ENCODE measurements at places on chromosomes 12 and 14. TPM values are rescaled to one million over a fixed set of nuclear protein-coding genes. Genes with fewer than 3 reads are reported as not detected.

- no peak for DNase-seq
- H3K27ac ChIP-seq = no peak overlapping the region
- no peak overlapping the region for H3K4me3 ChIP-seq
- no peaks in the 10 kb centered on the region for H3K27me3 ChIP-seq
- H3K36me3 ChIP-seq = no peaks in the 10 kb centered on the region
- H3K4me1 ChIP-seq = peaks cover 12% of the 10 kb centered on the region
Measured at GRCh38 chr12:122729583-122730214, 945 bp downstream of the HCAR1 start.

DNA sequence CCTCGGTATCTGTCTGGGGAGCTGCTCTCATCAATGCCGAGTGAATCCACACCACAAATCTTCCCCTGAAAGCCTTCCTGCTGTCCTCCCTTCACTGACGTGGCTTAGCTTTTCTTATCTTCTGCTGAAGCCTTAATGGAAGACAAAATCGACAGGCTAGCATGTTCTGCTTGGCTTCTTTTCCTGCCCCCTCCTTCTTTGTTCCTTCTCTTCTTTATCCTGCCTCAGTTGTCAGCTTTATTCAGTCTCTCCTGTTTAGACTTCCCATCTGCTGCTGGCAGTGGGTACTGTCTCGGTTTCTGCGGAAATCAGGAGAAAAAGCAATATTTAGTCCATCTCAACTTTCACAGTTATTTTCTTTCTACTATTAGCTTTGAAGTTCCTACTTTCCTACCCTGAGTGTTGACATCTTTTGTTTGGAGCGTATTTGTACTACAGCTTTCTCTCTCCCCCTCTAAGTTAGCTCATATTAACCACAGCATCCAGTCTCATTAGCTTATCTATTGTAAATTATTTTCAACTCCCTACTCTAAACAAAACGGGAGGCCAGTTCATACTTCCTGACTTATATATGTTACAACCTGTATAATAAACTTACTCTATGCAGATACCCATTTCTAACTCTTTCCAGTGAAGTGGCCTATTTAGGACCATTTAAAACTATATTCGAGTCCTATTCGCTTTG is 226.0 kb downstream of the DACT1 start:
- no peak overlapping the region for H3K4me3 ChIP-seq
- DNase-seq = no peak
- H3K36me3 ChIP-seq = no peaks in the 10 kb centered on the region
- no peak overlapping the region for H3K27ac ChIP-seq
- no peaks in the 10 kb centered on the region for H3K4me1 ChIP-seq
- no peaks in the 10 kb centered on the region for H3K27me3 ChIP-seq

DNA sequence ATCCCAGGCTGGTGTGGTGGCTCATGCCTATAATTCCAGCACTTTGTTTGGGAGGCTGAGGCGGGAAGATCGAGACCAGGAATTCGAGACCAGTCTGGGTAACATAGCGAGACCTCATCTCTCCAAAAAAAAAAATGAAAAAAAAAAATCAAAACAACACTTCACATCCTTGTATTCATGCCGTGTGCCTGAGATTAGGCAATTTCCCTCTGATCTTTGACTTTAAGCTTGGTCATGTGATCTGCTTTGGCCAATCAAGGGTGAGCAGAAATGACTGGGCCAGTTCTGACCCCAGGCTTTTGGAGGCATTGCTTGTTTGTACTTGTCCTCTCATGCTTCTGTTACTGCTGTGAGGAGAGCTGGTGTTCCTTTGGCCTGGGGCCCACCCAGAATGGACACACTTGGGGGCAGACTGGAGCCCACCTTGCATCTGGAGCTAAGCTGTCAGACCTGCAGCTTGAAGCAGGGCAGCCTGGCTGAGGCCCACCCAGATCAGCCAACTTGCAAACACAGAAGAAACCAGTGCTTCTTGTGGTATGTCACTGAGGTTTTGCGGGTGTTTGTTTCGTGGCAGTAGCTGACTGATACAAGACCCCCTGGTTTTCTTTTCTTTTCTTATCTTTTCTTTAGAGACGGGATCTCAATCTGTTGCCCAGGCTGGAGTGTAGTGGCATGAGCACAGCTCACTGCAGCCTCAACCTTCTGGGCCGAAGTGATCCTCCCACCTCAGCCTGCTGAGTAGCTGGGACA is 29.7 kb upstream of the TBX3 start:
- no peaks in the 10 kb centered on the region for H3K36me3 ChIP-seq
- no peak overlapping the region for H3K27ac ChIP-seq
- H3K27me3 ChIP-seq = peaks cover 9% of the 10 kb centered on the region
- no peak for DNase-seq

- no peak overlapping the region for H3K27ac ChIP-seq
- DNase-seq = no peak
- H3K27me3 ChIP-seq = no peaks in the 10 kb centered on the region
Measured at GRCh38 chr14:51993285-51993920, 4.1 kb downstream of the RTRAF start.

DNA sequence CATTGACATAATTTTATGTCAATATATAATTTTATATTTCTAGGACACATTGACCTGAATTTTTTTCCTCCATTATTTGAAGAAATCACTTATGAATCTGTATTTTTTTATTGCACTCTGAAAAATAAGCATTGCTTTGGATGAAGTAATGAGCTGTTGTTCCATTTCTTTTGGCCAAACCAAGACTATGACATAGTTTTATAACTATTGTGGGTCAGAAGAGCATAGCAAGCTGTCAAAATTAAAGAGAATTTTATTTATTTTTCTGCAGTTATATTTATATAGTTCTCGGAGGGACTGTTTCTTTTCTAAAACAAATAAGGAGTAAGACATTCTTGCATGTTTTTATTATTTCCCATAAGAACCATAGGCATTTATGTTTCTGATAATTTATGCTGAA is 8.5 kb downstream of the C12orf75 start:
- DNase-seq = no peak
- H3K36me3 ChIP-seq = no peaks in the 10 kb centered on the region
- no peaks in the 10 kb centered on the region for H3K4me1 ChIP-seq
- H3K4me3 ChIP-seq = no peak overlapping the region
- no peak overlapping the region for H3K27ac ChIP-seq
- H3K27me3 ChIP-seq = no peaks in the 10 kb centered on the region

DNA sequence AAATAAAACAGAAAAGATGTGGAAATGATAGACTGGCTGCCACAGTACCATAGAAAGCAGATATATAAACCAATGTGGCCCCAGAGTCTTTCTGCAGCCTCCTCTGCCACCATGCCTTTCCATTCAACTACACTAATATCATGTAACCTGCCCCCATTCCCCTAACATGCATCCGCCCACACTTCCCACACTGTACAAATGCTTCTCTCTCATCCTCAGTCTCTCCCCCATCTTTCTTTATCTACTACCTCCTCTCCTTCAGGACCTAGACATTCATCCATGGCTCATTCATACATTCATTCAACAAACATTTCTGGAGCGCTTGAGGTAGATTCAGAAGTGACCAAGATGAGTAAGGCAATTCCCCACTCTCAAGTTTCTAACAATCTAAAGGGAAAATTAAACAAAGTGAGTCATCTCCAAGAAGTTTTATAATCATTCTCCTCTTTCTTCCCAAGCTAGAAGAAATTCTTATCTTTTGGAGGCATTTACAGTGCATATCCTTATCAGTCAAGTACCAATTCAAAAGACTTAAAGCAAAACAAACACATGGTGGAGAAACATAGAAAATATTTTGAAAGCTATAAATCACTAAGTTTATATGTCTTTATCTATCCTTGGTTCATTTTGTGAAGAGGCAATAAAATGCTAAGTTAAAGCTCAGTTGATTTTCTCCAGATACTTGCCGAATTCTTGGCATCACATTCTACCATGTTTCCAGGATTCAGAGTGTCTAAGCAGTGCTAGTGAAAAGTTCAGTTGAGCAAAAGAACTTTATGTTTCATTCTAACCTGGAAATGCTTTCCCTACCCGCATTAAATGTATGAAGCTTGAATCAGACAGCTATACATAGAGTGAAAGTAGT is 70.5 kb upstream of the FRMD6 start:
- no peak for DNase-seq
- H3K27ac ChIP-seq = no peak overlapping the region
- H3K4me3 ChIP-seq = no peak overlapping the region
- H3K27me3 ChIP-seq = no peaks in the 10 kb centered on the region
- no peaks in the 10 kb centered on the region for H3K36me3 ChIP-seq

- H3K4me3 ChIP-seq = no peak overlapping the region
- no peaks in the 10 kb centered on the region for H3K4me1 ChIP-seq
- no peak for DNase-seq
- H3K27ac ChIP-seq = no peak overlapping the region
Measured at GRCh38 chr12:71134405-71134804, 23.4 kb downstream of the TSPAN8 start.

- no peak for DNase-seq
- no peaks in the 10 kb centered on the region for H3K4me1 ChIP-seq
- H3K27me3 ChIP-seq = no peaks in the 10 kb centered on the region
- no peak overlapping the region for H3K4me3 ChIP-seq
- H3K36me3 ChIP-seq = no peaks in the 10 kb centered on the region
Measured at GRCh38 chr12:88893801-88894200, 313.5 kb upstream of the KITLG start.

DNA sequence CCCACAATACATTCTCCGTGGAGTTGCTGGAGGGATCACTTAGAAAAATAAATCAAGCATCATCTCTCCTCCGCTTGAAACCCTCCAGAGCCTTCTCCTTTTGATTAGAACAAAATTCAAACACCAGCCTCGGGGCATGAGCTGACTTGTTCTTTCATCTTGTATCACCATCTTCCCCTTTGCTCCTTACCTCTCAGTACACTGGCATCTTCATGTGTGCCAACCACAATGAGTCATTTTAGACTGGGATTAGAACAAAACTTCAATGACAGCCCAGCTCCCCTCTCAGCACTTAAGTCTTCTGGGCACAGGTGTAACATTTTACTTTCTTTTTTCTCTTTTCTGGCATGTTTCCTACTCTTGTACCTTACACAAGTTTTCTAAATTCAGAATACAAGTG is 1159.2 kb upstream of the TMEM132C start:
- no peak overlapping the region for H3K27ac ChIP-seq
- no peaks in the 10 kb centered on the region for H3K4me1 ChIP-seq

- H3K27ac ChIP-seq = peak overlapping the region; percentile 87
- H3K27me3 ChIP-seq = no peaks in the 10 kb centered on the region
- no peak overlapping the region for H3K4me3 ChIP-seq
- no peak for DNase-seq
- H3K36me3 ChIP-seq = no peaks in the 10 kb centered on the region
- H3K4me1 ChIP-seq = peaks cover 27% of the 10 kb centered on the region
Measured at GRCh38 chr14:61147831-61148549, 133.1 kb downstream of the TMEM30B start.

DNA sequence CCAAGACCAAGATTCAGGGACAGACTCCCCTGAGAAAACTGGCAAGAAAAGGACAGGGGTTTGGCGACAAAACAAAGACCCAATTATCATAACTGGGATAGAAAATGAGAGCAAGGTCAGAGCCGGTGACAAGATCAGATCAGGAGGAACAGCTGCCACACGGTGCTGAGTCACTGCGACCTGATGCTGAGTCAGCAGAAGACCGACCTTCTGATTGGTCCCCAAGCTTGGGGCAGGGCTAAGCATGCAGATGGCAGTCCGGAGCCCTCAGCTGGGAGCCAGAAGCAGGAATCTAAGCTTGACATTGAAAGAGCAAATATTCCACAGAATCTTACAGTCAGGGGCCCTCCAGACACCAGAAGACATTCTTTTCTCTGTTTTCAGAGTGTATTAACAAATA is 19.1 kb upstream of the ARMH4 start:
- H3K27ac ChIP-seq = peak overlapping the region; percentile 41
- no peaks in the 10 kb centered on the region for H3K27me3 ChIP-seq
- H3K36me3 ChIP-seq = no peaks in the 10 kb centered on the region
- DNase-seq = peak; percentile 83
- H3K4me1 ChIP-seq = peaks cover 8% of the 10 kb centered on the region

- peak overlapping the region; percentile 77 for H3K4me3 ChIP-seq
- peaks cover 27% of the 10 kb centered on the region for H3K4me1 ChIP-seq
- no peaks in the 10 kb centered on the region for H3K36me3 ChIP-seq
- no peak overlapping the region for H3K27ac ChIP-seq
Measured at GRCh38 chr14:94175011-94175745, 1.1 kb downstream of the PPP4R4 start.

- no peak overlapping the region for H3K27ac ChIP-seq
Measured at GRCh38 chr12:94070520-94070919, 77.9 kb upstream of the PLXNC1 start.

DNA sequence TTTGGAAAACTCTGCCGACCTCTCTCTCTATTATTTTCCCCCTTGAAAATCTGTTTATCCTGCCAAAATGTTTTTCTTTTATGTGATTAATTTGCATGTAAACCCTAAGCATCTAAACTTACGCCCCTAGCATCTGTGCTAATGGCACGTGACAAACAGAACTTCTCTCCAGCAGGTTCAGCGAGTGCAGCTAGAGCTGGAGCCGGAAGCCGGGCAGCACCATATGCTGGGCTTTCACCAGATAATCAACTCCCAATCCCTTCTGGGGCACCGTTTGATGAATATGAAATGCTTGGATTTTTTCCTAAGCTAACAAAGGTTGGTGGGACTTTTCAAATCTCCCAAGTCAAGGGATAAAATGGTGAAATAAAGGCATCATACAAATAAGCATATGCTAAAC is 667.5 kb upstream of the TMEM132C start:
- no peaks in the 10 kb centered on the region for H3K27me3 ChIP-seq
- no peak overlapping the region for H3K4me3 ChIP-seq
- H3K27ac ChIP-seq = no peak overlapping the region
- no peak for DNase-seq

SPX gene
- 0.21 TPM for total RNA-seq

GDF3 gene
- total RNA-seq = not detected

KRT80 gene
- total RNA-seq = 196 TPM

STAC3 gene
- 2.0 TPM for total RNA-seq

KLRG1 gene
- total RNA-seq = 2.4 TPM

RNU4-1 gene
- not detected for total RNA-seq

FZD10 gene
- 18.0 TPM for total RNA-seq

BRI3BP gene
- 15.7 TPM for total RNA-seq

FGF23 gene
- total RNA-seq = not detected

CACNA1C gene
- total RNA-seq = 2.2 TPM

GYS2 gene
- total RNA-seq = not detected

Measured in suprapubic skin (tissue), 4 donors.